ENCODE measurements at places on chromosomes 2 and 18.

GRCh38 chr2:127418300-127419111 lies at the start of gene PROC:
PROC (plus strand) TSS chr2:127418427; CDS start chr2:127419943, 1,516 bp downstream.
- no peak for DNase-seq

- DNase-seq: no peak
These were observed 41.0 kb downstream of the ROCK2 start for GRCh38 chr2:11303290-11304013.

GRCh38 chr2:141105763-141106162 lies 1025.1 kb downstream of the LRP1B start:
- DNase-seq: no peak

DNA sequence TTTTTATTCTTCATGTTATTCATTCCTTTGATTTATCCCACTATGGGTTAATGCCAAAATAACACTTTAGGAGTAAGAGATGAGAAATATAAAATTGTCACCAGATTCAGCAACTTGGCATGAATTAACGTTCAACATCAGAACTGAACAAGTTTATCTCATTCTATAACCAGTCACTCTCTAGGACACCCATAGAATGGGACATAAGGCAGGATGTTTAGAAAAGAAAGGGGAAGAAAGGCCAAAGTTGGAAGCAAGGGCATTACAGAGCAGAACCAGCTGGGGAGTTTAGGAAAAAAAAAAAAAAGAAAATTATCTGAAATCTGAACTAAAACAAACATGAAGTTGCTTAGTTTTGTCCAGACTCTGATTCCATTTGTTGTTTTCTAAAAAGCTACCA lies 211.0 kb downstream of the PMAIP1 start:
- no peak for DNase-seq

GRCh38 chr2:160876765-160877164 lies 283.5 kb upstream of the TANK start:
- no peak for DNase-seq

GRCh38 chr2:204365811-204366210 lies 179.5 kb upstream of the PARD3B start:
- DNase-seq: no peak

GRCh38 chr2:9990736-9991135 lies 39.2 kb downstream of the GRHL1 start:
- no peak for DNase-seq

GRCh38 chr18:41004324-41004723 lies 950.7 kb upstream of the PIK3C3 start:
- DNase-seq: no peak

- DNase-seq: no peak
These were observed 26.8 kb downstream of the BCL11A start for GRCh38 chr2:60526623-60527022.

GRCh38 chr18:30522288-30522929 lies 520.1 kb downstream of the DSC3 start:
- DNase-seq: no peak

DNA sequence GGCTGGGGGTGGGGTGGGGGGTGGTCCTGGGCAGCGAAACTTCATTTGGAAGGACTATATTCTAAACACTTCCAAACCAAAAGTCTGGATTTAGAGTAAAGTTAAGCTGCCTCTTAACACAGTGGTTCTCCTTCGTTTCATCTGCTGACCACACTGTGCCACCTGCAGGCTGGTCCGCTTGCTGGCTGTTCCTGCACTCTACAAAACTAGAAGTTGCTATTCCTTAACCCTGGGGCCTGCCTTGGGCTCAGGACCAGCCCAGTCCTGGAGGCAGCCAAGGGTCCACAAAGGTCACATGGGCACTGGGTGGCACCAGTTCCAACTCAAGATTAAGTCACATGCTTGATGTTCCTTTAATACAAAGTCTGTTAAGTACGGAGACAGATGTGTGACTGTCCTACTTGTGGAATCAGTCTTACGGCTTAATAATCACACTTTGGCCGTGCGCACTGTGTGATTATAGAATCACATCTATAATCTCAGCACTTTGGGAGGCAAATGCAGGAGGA lies 195.4 kb downstream of the FAM210A start:
- no peak for DNase-seq

- DNase-seq: no peak
These were observed 46.4 kb downstream of the ZNF521 start for GRCh38 chr18:25305584-25305983.

DNA sequence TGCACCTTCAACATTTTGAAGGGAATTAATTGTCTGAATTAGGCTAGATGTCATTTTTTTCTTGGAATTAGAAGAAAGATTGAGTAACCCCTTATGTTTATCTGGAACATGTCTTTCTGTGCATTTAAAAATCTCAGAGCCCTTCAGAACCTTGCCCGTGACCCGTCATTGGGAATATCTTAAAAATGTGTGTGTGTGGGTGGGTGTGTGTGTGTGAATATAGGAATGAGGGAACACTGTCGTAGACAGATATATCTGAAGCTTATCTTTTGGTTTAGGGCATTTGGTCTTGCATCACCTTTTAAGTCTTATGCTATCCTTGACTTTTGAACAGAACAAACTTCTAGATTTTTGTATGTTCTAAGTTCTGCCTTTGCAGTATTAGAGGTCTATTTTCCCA lies 13.5 kb upstream of the IL1RL1 start:
- no peak for DNase-seq

GRCh38 chr18:12049978-12050811 lies 43.4 kb upstream of the ANKRD62 start:
- DNase-seq: no peak

DNA sequence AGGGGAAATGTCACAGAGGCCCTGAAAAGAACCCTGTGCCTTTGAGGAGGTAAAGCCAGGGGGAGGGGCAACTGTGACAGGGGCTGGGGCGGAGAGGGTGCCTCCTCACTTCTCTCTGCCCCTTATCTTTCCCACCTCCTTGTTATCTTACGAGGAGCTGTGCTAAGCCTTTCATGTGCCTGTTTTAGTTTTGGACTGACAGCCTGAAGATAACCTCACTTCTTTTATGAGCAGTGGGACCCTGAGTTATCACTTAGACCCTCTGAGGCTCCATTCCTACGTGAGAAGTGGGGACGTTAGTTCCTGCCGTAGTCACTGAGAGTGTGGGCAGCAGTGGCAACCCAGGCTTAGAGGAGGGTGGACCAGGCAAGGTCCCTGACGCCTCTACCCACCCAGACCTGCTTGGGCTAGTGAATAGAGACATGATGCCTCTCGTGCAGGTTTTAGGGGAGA lies 39.5 kb upstream of the LBH start:
- DNase-seq: peak; percentile 75

DNA sequence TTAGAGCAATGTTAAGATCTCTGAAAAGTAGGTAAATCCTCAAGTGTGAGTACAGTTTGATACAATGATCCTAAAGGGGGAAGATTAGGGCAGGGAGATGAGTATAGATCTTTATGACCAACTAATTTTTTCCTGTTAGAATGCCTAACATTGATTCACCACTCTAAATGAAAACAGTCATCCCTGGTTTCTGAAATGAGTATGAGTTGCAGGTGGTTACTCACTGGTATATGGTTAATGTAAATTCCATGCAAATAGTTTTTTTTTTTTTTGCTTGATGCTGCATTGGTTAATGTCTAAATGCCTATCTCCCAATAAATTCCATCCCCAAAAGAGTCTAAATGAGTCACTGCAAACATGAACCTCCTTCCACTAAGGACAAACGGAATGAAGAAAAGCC lies 55.0 kb upstream of the SERPINB2 start:
- no peak for DNase-seq

GRCh38 chr2:121408641-121409040 lies 122.0 kb upstream of the RNU4ATAC start:
- DNase-seq: no peak

- DNase-seq: no peak
These were observed 963 bp downstream of the INPP1 start for GRCh38 chr2:190344276-190344827.

DNA sequence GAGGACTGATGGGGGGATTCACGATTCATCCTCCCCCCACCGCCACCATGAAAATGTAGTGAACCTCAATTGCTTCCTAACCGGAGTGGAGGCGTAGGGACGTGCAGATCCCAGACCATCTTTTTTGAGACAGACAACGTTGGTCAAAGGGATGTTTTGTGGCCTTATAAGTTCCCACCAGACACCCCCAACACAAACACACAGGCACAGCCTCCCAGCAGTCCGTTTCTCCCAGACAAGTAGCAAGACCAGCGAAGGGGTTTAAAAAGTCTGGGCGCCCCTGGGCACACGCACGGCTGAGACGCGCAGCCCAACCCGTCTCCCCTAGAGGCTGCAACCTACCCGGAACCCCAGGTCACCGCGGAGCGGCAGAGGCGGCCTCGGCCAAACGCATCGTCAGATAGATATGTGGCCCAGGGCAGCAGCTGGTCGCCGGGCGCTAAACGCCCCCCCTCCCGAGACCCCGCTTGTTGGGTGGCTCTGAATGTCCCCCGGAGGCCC lies 1.3 kb downstream of the GBX2 start:
- no peak for DNase-seq

DNA sequence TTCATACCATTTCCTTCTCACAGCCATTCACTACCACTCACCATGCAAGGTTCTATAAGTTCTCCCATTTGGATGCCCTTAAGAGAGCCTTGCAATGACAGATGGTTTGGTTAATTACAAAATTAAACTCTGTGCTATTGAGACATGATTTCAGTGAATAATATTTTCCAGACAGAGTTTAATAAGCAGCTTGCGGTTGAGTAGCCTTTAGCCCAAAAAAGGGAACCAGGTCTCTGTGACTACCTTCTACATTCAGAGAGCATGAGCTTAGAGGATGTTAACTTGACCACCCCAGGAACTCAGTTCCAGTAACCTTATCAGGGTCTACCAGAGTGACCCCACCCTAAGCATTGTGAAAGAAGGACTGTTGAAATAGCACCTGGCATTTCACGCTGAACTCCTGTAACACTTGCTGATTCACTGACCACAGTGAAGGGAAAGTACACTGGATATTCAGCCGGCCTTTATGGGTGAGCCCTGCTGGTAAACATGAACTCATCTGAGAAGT lies 1173.1 kb upstream of the ZEB2 start:
- DNase-seq: peak; percentile 6

GRCh38 chr18:60377778-60378469 lies 5.3 kb upstream of the MC4R start:
- DNase-seq: no peak

- no peak for DNase-seq
These were observed 147.3 kb downstream of the B3GNT2 start for GRCh38 chr2:62343206-62343605.

GRCh38 chr2:10285556-10286198 lies 17.0 kb upstream of the HPCAL1 start:
- DNase-seq: no peak

GRCh38 chr18:48428475-48429177 lies 19.4 kb upstream of the ZBTB7C start:
- DNase-seq: no peak

GRCh38 chr2:175282300-175282699 lies 100.8 kb upstream of the ATP5MC3 start:
- DNase-seq: no peak

DNA sequence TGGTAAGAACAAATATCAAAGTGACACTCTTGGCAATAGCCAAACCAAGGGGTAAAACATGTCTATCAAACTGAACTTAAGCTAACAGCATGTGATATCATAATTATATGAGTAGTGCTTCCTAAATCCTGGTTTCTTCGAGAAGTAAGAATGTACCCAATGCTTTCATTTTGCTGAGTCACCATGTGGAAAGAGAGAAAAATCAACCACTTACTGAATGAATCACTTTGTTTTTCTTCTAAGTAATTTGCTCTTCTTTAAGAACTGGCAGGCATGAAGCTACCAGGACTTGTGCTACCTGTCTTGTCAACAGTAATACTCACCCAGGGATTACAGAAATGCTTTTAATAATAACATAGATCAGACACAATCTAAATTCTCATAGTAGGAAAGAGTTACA lies 19.0 kb upstream of the DUSP19 start:
- DNase-seq: no peak

DNA sequence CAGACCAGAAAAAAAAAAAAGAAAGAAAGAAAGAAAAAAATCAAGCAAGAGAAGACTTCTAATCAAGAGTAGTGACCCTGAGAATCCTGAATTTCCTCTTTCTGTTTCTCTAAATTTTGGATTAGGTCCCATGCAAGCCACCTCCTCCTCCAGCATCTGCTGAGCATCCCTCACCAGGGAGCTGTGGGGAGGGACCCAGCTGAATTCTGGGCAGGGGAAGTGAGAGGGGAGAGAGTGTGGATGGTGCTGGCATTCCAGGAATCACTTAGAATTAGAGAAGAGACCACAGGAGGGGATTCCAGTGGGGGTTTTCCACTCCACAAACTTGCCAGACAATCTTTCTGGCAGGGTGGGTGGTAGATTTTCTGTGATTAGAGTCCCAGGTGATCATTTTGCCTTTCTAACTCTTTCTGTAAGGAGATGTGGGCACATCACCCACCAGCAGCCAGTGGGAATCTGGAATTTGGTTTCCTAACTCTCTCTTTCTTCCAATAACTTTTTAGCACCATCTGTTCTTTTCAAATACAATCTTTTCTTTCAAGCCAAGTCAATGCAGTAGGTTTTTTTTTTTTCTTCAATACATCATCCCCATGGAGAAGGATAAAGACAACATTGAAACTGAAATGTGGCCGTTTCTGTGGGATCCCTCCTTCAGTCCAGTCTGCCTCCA lies 279.2 kb downstream of the CLIP4 start:
- no peak for DNase-seq

- DNase-seq: no peak
These were observed 209.0 kb upstream of the PARD3B start for GRCh38 chr2:204336153-204336744.

- DNase-seq: no peak
These were observed 155.8 kb downstream of the ALPK2 start for GRCh38 chr18:58473071-58473470.

GRCh38 chr18:62811674-62812073 lies 96.3 kb downstream of the PHLPP1 start:
- no peak for DNase-seq

DNA sequence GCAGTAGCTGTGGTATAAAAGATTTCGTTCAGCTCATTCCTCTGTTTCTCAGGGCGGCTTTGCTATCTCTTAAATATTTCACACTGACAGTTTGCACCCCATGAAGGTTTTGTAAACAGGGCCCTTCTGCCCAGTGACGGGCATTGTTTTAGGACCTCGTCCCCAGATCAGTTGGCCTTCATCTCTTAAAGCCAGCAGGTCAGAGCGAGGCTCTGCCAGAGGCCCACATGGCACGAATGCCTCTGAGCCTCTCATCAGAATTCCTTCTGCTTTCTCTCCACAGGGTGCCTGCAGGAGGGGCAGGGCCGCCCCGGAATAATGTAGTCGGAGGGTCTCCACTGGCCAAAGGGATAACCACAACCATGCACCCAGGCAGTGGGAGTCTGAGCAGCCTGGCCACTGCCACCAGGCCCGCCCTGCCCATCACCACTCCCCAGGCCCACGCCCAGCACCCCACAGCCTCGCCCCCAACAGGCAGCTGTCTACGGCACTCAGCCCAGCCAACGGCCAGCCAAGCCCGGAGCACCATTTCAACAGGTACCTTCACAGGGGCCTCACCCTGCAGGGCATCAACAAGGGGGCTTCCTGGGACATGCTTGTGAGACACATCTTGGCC lies 177.0 kb downstream of the SEPTIN10 start:
- no peak for DNase-seq

Measured in hematopoietic multipotent progenitor cell treated with erythropoietin and hydrocortisone succinate and interleukin-3 and kit ligand, for 17 days (in vitro differentiated cells).